Stimulated activated CD4-positive, alpha-beta T cell treated with anti-CD3 and anti-CD28 coated beads, TNF-alpha, amount 100 ng/mL, for 4 hours (primary cell): ENCODE measurements at places on chromosomes 1 and 21.

GRCh38 chr1:164723296-164723798 lies 164.4 kb downstream of the PBX1 start:
- DNase-seq: no peak

DNA sequence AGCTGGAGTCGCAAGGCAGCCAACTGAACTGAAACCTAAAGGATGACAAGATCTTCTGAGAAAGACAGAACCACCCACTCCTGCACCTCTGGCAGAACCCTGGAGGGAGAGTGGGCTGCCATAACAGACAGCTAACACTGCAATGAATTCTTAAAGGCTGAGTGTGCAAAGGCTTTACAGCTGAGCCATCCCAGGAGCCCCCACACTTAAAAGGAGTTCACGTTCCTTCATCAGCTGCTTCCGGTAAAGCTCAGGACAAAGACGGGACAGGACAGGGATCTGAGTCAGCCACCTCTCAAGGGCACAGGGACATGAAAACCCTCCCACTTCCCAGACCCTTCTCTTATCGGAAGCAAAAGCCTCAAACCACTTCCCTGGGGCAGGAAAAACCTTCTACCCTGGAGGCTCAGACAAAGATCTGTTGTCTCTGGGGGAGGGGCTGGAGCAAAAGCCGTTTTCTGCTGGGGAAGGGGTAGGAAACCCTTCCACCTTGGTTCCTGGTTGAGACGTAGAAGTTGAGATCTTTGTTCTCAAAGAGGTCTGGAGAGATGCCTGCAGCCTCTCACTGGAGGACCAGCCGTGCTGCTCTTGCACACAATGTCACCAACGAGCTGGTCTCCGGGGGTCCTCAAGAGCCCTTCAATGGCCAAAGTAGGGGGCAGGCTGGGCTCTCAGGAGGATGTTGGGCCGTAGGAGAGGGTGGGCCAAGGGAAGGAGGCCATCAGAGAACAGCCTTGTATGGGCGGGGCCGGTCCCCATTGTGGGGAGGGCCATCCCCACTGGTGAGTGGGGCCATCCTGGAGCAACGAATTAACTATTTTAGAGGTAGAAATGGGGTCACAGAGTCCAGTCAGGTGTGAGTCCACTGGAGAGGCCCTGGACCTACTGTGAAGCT lies 452.4 kb downstream of the PTPRU start:
- DNase-seq: no peak

DNA sequence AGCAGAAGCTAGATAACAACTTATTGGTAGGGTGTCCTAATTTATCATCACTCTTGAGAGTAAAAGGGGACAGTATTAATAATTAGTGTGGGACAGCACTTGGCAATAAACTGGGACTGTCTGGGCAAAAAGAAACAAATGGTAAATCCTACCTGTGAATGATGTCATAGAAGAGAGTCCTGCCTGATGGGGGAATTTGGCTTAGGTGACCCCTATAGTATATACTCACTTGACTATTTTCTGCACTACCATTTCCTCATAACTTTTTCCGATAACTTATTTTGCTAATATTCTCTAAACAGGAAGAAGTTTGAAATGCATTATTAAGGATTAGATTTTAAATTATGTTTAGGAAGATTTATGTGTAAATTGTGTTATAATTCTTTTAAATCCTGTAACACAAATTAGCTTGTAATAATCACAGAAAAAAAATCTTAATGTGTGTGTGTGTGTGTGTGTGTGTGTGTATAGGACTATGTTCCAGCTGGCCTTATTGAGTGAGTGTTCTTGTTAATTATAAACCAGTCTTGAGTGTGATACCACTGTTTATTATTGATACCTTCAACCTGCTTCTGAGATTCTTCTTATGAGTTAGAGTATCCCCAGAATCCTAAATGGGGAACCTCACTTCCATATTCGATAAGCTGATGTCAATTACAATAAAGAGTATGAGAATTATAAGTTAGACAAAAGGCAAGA lies 144.2 kb upstream of the C1orf105 start:
- no peak for DNase-seq

GRCh38 chr1:65209005-65209885 lies 61.2 kb downstream of the AK4 start:
- no peak for DNase-seq

GRCh38 chr1:88700425-88701013 lies 16.4 kb downstream of the PKN2 start:
- no peak for DNase-seq

- no peak for DNase-seq
These were observed 28.8 kb downstream of the CYYR1 start for GRCh38 chr21:26544201-26544775.

DNA sequence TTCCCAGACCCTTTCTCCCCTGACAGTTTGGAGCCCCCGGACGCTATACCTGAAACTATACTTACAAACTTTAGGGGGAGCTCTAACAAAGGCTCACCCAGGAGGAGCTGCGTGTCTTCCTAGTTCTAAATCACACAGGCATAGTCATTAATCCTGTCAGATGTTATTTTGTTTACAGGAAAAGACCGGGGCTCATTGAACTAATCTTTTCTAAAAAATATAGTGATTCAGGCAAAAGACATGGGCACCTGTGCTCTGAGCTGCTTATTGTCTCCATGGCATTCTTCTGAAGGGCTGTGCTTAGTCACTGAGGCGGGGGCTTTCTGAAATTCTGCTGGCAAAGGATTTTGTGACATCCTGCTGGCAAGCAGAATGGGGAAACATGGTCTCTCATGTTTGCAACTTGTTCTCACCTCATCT lies 1577.0 kb downstream of the NCAM2 start:
- DNase-seq: no peak

- no peak for DNase-seq
These were observed at the start of gene GJB5 for GRCh38 chr1:34754964-34755637. GJB5 (plus strand) TSS chr1:34755047; CDS start chr1:34757331, 2,284 bp downstream.

GRCh38 chr1:7476861-7477547 lies 294.1 kb upstream of the VAMP3 start:
- DNase-seq: no peak

GRCh38 chr21:28899220-28899619 lies 93.5 kb downstream of the LTN1 start:
- DNase-seq: no peak

- DNase-seq: no peak
These were observed 264.2 kb downstream of the HMCN1 start for GRCh38 chr1:185998391-185998790.

GRCh38 chr1:48061162-48062136 lies 64.3 kb upstream of the TRABD2B start:
- DNase-seq: no peak

- no peak for DNase-seq
These were observed 73.6 kb upstream of the ZRANB2 start for GRCh38 chr1:71154429-71154828.

- no peak for DNase-seq
These were observed 259.9 kb downstream of the FOXD2 start for GRCh38 chr1:47697616-47698335.

- DNase-seq: no peak
These were observed 275.3 kb upstream of the C1orf87 start for GRCh38 chr1:60348884-60349283.

- no peak for DNase-seq
These were observed 534.6 kb upstream of the PTBP2 start for GRCh38 chr1:96187020-96187419.

- DNase-seq: no peak
These were observed 138.5 kb downstream of the ZZZ3 start for GRCh38 chr1:77543822-77544448.

GRCh38 chr1:96989302-96989701 lies 267.7 kb downstream of the PTBP2 start:
- DNase-seq: no peak

- no peak for DNase-seq
These were observed 115.4 kb upstream of the HOOK1 start for GRCh38 chr1:59699227-59699847.

DNA sequence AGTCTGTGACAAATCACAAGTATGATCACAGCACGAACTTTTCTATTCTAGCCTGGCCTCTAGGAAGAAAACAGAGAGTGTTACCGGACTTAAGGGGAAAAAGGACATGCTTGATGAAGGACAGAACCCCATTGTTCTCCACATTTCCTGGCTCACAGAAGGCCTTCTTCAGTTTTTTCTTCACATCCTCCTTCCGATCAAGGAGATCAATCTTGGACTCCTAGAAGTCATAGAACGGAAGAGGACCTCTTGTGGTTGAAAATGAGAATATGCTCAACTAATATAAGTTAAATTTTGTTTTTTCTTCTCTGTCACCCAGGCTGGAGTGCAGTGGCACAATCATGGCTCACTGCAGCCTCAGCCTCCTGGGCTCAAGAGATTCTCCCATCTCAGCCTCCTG lies 30.3 kb downstream of the YARS1 start:
- no peak for DNase-seq

DNA sequence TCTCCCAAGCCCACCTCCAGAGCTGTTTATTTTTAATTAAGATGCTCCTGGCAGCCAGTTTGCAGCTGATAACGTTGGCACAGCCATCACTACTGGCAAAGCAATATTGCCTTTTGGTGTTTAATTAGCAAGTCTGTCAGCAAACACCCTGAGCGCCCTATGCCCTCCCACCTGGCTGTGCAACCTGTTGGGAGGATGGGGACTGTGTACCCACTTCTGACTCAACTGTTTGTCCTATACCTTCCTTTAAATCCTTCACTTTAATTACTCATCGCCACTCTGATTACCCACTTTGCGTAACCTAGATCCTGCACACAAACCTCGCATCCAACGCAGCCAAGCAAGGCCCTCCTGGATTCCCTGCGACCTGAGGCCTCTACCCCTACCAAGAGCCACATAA lies 67.1 kb downstream of the BCAR3 start:
- DNase-seq: no peak

DNA sequence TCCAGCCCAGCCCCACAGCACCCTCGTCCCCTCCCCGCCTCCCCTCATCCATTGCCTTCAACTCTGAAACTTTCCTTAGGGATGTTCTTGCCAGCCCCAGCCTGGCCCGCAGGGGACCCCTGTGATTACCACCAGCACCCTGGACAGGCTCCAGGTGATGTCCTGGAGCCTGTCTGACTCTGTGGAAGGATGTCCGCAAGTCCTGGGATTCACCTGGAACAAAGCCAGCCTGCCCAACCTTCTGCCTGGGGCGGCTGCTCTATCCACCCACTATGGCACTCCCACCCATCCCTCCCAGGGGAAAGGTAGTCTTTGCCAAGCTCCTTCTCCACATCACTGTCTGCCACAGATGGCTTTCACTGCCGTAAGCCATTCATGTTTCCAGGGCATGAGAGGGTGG lies 24.4 kb upstream of the PTPRF start:
- no peak for DNase-seq

DNA sequence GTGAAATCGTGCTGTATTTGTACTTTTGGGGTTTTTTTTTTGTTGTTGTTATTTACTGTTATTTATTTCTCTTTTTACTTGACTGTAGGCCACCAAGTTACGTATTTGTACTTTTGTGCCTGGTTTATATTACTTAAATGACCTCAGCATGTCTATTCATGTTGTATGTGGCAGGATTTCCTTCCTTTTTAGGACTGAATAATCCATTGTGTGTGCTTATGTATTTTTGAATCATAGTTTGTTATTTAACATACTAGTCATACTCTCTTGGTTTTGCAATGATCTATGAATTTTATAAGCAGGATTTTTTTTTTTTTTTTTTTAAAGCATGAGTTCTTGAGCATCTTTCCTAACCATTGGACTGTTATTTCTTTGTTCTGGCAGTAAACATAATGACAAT lies 51.2 kb downstream of the RNF2 start:
- DNase-seq: no peak

DNA sequence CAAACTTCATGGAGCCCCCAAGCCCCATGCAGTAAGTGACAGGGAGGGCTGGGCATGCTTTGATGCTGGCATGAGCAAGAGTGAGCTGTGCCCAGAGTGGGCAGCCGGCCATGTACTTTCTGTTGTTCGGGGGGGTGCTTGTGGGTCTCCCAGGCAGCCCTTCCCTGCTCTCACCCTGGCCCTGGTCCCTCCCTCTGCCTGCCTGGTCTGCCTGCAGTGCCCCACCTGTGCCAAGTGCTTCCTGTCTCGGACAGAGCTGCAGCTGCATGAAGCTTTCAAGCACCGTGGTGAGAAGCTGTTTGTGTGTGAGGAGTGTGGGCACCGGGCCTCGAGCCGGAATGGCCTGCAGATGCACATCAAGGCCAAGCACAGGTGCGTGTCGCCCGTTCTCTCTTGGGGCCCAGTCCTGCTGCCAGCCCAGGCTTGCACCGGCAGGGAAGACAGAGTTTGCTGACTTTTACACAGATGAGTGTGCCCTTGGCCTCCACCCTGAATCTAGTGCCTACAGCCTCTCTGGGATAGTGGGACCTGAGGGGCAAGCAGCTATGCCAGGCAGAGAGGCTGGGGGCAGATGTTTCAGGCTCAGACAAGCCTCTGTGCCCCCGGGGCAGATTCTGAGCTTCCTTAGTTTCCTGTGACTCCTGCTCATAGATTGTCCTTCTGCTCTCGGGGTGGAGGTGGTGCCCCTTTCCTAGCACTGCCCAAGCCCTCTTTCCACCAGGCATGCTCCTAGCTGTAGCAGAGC lies 7.6 kb downstream of the ZBTB48 start:
- DNase-seq: no peak

GRCh38 chr1:2255420-2256369 lies 27.6 kb downstream of the SKI start:
- DNase-seq: no peak

DNA sequence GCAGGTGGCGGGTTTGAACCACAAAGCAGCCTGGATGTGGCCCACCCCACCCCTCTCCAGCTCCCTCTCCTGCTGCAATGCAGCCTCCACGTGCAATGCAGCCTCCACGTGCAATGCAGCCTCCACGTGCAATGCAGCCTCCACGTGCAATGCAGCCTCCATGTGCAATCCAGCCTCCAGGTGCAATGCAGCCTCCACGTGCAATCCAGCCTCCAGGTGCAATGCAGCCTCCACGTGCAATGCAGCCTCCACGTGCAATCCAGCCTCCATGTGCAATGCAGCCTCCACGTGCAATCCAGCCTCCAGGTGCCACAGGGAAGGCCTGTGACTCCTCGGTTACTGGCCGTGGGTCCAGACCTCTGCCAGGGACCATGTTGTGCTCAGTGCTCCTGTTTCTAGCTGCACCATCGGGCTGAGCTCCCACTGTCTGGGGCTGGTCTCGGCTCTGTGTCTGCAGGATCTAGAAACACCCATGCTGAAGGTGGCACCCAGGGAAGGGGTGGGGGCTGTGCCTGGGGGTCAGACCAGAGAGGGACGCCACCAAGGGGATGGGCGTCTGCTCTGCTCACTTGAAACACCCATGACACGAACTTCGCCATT lies 11.9 kb upstream of the LRRC3 start:
- no peak for DNase-seq

GRCh38 chr1:205306929-205307566 lies 14.5 kb downstream of the NUAK2 start:
- DNase-seq: no peak

DNA sequence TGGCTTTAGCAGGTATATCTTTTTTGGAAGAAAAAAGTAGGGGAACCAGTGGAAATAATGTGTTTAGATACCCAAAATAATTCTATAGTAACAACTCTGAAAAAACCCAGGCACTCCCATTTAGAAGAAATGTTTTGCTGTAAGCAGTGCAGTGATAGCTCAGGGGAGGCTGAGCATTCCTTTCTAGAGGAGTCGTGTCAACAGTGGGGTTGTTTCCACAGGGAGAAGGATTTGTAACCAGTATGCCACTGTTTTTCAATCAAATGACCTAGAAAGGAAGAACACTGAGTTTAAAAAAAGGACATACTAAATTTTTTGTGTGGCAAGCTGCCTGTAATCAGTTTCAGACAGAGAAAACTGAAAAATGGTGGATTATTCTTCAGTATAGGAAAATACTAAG lies 2.4 kb downstream of the PGD start:
- DNase-seq: no peak
